Ureter (tissue), 1 donor: ENCODE measurements at places on chromosomes 4 and X. TPM values are rescaled to one million over a fixed set of nuclear protein-coding genes. Genes with fewer than 3 reads are reported as not detected.

DNA sequence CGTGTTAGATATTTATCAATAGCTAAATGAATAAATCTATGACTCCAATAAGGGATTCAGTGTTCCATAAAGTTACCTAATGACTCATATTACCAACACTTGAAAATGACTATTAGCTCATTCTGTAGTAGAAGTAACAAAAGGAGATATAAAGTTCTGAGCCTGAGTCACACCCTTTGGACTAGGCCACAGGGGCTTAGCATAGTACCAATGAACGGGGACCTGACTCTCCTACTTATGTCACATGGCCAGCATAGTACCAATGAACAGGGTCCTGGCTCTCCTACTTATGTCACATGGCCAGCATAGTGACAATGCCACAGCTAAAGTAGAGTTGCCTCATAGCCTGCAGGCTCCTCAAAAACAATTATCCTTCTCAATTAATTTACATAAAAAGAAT lies 43.7 kb downstream of the MAGEB16 start:
- DNase-seq, result no peak

DNA sequence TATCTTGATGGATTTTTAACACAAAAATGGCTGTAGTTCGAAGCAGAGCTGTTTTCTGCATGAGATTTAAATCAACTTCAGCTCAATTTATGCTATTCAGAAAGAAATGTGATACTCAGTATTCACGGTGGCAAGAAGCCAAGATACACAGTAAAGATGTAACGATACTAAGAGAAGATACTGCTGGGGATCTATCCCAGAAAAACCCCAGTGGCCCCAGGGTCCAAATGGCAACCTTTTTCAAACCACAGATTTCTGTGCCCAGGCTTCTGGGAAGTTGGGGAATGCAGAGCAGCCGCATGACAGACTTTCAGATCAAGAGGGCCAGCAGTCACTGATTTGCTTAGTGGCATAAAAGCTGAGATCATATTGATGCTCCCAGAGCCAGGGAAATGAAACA lies 353.9 kb downstream of the AFF2 start:
- DNase-seq, result no peak

DNA sequence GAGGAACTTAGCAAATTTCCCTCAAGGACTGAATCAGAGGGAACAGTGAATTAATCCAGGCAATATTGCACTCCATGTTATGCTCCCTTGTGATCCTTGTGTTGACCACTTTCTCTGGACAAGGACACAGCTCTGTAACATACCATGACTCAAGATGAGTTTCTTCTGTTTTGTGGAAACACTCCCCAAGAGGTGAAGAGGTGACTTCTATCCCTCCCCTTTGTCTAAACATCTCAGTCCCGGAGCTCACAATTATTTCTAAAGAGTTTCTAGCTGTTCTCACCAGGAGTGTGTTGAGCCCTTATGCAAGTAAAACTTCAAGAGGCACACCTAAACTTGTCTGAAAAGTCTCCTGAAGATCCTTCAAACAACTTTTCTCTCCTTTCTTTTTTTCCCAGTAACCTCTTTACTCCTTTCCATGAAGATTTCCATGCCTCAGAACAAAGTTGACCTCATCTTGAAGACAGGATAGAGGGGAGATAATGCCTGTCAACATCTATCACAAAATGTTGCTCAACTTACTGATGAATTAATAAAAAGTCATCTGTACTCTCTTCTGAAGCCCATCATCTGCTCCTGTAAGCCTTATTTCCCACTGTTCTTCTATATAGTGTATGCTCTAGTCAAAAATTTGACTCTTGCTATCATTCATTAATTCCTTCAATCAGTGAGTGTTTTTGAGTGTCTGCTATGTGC lies 429.1 kb downstream of the SPRY1 start:
- DNase-seq, result no peak

GRCh38 chrX:15143825-15144121 lies 126.1 kb downstream of the ASB9 start:
- DNase-seq, result no peak

- peak; percentile 24 for DNase-seq
Measured at GRCh38 chr4:5782829-5783476, 72.0 kb downstream of the EVC start.

The SMAD1 gene
- total RNA-seq, result 43.7 TPM

The CASP6 gene
- 24.5 TPM for total RNA-seq

DNA sequence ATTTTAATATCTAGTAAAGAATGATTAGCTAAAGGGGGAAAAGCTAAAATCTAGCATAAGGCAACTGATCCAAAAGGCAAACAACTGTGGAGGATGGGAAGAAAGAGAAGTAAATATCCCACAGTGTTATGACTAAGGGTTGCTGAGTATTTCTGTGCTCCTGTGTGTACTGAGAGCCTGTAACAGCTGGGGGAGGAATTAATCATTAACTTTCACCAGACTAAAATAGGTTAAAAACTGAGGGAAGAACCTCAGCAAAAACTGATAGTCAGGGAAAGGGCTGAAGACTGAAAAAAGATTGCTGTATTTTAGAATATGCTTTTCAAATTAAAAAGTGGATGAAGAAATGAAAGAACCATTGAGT lies 365.9 kb downstream of the CXXC4 start:
- no peak for DNase-seq

The NAP1L3 gene
- 3.4 TPM for total RNA-seq

DNA sequence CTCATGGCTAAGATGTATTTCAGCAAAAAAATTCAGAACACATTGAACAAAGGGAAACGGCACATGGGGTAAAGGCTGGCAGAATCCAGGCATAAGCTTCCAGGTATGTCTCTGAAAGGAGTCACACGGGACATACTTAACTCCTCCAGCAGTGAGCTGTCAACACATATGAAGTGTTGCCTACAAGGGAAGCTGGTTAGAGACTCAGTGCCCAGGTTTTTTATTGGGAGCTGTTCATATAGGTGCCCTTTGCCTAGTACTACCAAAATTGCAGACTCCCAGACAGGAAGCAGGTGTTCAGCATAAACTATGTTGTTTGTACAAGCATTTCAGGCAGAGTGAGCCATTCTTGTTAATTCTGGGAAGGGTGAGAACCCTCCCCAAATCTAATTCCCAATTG lies 77.4 kb upstream of the PUDP start:
- no peak for DNase-seq

The GLRB gene
- 2.4 TPM for total RNA-seq

DNA sequence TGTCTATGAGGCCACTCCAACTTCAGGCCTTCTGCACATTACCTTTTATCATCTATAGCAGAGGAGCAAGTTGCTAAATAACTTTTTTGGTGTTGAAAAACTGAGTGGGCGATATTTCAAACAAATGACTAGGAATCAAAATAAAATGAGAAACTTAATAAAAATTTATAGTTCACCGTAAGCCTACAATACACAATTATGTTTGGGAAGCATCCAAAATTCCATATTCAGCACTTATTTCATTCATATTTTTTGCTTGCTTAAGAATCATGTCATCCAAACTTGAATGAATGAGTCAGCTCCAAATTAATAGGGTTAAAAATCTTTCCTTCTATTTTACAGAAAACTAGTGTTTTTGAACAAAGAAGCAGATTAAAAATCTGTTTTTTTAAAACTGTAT lies 119.1 kb downstream of the SH3RF1 start:
- DNase-seq, result no peak

The F8A2 gene
- total RNA-seq, result not detected

The ZAR1 gene
- not detected for total RNA-seq
